ENCODE measurements at places on chromosomes 5 and 9.

DNA sequence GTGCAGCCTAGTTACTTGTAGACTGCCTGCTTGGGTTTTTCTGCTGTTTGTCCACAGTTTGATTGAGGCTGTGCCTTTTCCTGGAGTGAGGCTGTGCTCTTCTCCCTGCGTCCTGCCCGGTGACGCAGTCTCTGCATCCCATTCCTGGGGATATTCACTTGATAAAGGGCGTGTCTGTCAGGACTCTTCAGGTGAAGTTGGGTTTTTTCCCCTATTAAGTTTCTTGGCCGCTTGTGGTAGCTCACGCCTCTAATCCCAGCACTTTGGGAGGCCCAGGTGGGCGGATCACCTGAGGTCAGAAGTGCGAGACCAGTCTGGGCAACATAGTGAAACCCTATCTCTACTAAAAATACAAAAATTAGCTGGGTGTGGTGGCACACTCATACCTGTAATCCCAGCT, 50.0 kb upstream of the SUSD3 start:
- DNase-seq, result no peak

DNA sequence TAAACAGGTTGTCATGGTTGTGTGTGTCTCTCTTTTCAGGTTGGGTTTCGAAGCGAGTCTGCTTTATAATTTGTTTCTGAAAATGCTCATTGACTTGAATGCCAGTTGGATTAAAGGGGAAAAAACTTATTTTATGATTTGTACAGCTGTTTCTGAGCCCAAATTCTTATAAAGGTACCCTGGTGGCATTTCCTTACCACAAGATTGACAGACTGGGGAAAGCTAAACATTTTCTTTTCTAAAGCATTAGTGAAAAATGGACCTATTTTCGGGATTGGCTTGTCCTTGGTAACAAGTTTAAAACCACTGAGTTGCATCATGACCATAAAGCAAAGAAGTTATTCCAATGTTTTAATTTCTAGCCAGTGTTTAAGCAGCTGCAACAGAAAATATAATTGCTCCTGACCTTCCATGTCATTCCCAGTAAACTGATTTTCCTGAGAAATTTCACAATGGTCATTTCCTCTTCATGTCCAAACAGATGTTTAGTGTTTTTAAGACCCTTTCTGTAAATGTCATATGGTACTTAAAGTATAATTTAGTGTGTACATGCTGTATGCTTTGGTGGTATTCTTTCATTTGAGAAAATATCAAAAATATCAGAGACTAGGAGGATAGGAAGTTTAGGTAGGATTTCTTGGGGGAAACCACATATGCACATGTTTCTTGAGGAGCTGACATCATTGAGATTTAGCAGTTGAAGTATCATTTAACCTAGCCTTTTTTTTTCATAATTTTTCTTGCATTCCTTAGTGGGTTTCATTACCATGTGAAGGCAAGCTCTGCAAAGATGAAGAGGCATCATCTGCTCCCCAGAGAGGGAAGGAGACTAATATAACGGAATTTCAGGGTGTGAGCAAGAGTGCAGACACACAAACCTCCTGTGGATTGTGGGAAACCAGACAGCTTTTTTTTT, 667.1 kb upstream of the RGMB start:
- peak; percentile 76 for DNase-seq

DNA sequence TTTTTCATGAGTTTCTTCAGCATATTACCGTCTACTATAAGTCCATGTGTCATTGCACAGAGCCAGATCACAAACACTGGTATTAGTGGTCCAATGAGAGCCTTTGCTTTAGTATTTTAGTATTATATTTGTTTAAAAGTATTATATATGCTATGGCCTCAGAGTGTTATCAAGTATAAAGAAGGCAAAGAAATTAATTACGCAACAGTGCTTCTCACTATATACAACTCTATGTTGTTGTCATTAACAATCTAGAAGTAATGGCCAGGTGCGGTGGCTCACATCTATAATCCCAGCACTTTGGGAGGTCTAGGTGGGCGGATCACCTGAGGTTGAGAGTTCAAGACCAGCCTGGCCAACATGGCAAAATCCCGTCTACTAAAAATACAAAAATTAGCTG, 47.1 kb upstream of the RAPGEF6 start:
- no peak for DNase-seq

- DNase-seq, result no peak
These were observed 220.9 kb downstream of the KIAA0825 start for GRCh38 chr5:94397508-94397907.

DNA sequence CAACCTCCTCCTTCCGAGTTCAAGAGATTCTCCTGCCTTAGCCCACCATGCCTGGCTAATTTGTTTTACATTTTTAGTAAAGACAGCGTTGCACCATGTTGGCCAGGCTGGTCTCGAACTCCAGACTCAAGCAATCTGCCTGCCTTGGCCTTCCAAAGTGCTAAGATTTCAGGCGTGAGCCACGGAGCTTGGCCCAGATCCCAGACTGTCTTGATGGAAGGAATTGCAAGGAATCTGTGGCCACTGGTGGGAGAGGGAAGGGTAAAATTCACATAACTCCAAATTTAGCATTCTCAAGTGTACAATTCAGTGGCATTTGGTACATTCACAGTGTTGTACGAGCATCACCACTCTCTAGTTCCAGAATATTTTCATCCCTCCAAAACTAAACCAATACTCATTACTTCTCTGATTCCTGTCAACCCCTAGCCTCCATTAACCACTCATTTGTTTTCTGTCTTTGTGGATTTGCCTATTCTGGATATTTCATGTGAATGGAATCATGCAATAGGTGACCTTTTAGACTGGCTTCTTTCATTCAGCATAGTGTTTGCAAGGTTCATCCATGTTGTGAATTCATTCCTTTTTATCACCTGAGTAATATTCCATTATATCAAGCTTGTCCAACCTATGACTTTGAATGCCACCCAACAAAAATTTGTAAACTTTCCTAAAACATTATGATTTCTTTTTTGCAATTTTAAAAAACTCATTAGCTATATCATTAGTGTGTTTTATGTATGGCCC, 8.9 kb upstream of the MYO10 start:
- DNase-seq, result no peak

GRCh38 chr5:132470010-132470392, 20.6 kb downstream of the IRF1 start:
- peak; percentile 35 for DNase-seq

DNA sequence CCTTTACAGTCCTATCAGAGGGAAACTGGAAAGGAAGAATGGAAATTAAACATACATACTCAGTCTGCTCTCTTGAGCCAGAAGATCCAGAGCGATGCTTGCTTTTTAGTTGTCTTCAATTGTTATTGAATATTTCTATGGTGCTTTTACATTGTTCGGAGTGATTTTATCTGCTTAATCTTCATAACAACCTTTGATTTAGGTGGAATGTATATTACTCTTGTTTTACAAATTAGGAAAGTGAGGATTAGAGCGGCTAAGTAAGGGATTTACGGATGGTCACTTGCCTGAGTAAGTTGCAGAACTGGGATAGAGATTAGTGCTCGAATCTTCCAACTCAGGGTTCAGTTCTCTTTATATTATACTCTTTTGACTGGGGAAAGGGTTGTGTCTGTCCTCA, 69.1 kb downstream of the PBX3 start:
- DNase-seq, result no peak

DNA sequence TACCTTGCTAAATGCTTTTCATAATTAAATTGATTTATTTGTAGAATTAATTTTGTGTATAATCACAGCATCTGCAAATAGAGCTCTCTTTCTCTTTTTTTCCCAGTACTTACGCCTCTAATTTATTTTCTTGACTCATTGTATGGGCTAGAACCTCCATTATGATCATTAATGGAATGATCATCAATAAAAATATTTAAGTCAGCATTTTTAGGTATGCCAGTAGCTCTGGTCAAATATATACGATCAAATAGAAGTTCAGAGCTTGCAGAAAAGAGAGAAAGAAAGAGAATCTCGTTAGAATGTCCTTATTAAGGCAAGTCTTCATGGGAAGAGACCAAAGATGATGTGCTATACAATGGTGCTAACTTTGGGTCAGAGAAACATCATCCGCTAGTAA, 202.6 kb downstream of the TLR4 start:
- no peak for DNase-seq

DNA sequence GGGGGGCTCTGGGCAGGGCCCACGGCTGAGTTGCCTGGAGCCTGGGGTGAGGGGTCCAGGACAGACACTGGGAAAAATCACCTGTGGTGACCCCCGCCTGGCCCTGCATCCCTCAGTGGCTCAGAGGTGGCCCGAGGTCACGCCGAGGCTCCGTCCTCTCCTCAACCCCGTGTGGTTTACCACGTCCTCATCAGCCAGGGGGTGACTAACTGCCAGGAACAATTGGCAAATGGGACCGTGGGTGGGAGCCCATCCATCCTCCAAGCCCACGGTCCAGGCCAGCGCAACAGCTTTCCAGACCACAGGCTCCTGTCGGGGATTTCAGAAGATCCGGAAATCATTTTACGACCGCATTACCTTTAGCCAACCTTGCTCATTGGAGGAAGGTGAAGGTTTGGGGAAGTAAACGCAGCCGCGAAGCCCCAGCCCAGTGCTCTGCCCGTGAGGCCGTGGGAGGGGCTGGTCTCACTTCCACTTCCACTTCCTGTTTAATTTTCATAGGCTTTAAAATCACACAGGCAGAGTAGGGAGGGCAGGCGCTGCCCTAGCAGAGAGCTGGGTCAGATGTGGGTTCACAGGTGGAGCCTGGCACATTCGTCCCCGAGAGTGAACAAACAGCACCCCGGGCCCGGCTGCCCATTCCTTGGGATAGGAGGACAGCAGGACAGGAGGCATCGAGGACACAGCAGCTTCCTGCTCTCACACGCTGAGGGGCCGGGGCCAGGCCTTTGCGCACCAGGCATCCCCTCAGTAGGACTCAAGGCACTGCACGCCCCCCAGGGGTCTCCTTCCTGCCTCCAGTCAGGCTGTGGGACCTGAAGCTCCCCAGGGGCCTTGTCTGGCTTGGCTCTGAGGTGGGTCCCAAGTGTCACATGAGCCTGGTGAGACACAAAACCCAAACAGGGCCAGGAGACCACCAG, 19.8 kb upstream of the SLC9A3 start:
- no peak for DNase-seq

DNA sequence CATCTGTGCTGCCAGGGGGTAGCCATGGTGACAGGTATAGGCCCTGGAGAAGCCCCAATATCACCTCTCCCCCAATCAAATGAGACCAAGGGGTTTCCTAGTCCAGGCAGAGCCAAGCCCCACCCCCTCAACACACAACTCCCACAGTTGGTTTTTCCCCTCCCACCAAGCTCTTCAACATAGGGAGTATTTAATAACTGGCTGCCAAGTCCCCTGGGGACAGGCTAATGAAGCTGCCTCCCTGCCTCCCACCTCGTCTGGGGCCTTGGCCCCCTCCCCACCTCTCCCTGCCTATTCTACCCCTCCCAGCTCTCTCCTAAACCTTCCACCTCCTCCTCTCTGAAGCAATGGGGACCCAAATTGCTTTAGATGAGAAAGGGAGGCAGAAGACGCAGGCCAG, 23.4 kb downstream of the CPLX2 start:
- no peak for DNase-seq

DNA sequence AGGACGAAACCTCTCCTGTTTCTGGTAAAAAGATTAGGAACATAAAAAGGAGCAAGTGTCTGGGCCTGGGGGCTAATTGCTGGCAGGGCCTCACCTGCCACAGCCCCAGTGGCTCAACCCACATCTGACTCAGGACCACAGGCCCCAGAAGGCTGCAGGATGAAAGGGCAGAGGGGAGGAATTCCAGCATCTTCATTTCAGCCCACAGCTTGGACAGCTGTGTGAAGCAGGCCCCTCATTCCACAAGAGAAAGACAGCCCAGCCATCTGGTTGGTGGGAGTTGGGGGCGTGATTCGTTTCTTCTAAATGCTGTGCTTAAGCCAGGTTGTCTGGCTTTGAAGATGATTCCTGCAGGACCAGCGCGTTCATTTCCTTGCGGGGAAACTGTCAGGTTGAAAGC, 29.1 kb downstream of the NKX2-5 start:
- no peak for DNase-seq

- DNase-seq, result peak; percentile 33
These were observed 11.1 kb upstream of the CCIN start for GRCh38 chr9:36158122-36158521.

DNA sequence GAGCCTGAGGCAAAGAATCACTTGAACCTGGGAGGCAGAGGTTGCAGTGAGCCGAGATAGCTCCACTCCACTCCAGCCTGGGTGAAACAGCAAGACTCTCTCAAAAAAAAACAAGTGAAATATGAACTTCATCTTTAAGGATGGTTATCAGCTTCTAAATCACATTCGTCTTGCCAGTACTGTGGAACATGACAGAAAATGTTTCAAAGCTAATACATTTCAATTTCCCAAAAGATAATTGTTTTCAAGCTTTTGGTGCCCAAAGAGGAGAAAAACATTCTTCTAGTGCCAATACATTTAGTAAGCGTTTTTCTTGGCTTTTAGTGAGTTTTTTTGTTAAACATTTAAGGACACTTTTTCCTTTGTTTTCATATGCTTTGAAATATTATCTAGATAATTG, 4.4 kb upstream of the IFT74 start:
- DNase-seq, result no peak

- no peak for DNase-seq
These were observed 15.0 kb upstream of the GRHPR start for GRCh38 chr9:37407468-37407867.

GRCh38 chr9:115114546-115114945, 3.4 kb downstream of the TNC start:
- DNase-seq, result no peak

DNA sequence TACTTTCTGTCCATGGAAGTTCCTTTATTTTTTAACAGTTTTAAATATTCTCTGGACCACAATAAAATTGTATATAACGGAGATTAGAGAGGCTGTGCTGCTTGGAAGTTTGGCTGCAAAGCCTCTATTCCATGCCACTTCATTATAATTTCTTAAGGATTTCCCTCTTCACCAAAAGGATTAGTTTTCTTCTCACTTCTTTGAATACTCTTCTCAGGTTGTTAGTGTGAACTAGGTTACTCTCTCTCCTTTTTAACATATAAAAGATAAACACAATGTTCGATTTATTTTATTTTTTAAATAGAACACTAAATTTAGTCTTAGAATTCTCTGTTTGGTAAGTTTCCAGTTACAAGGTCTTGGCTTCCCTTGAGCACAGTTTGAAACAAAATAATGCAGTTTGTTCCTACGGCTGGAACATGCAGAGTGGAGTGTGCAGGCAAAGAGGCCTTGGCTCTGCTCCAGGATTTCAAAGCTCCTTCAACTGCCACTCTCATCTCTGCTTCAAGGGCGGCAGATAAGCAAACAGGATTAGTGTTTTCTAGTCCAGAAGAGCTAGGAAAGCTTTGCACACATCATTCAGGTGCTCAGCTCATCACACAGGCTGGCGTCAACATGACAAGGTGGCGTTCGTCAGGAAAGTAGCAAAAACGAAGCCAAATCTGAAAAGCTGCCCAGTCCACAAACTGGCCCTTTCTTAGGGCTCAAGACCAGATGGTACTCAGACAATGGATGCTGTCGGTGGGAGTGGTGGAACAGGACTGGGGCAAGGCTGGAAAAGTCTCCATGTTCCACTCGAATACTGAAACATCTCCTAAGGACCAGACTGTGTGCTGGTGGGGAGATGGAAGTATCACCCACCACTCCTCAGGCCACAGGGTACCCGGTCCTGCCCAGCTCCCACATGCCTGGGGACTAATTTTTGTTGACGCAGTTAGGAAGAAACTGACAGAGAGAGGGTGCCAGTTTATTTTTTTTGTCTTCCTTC, 286.6 kb downstream of the CRB2 start:
- DNase-seq, result peak; percentile 18
